ENCODE measurements at places on chromosomes 7 and 10.

- DNase-seq = no peak
These were observed 128.8 kb downstream of the PTPRN2 start for GRCh38 chr7:158458716-158459282.

GRCh38 chr7:140557809-140558518 is 78.7 kb upstream of the MKRN1 start:
- no peak for DNase-seq

DNA sequence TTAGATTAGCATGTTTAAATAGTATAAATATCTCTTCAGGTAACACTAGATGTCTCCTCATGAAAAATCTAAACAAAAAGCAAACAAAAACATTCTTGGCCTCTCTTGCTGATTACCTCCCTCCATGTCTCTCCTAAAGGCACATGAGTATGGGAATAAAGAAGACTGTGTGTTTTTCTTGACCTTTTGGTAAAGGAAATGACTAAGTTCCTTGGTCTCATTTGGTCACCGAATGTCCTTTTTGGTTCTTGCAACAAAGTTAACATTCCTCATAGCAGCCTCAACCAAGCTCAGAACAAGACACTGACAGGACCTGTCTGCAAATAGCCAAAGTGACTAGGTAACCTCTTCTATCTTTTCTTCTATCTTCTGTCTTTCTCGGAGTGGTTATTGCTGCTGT is 35.5 kb downstream of the POM121L12 start:
- no peak for DNase-seq

DNA sequence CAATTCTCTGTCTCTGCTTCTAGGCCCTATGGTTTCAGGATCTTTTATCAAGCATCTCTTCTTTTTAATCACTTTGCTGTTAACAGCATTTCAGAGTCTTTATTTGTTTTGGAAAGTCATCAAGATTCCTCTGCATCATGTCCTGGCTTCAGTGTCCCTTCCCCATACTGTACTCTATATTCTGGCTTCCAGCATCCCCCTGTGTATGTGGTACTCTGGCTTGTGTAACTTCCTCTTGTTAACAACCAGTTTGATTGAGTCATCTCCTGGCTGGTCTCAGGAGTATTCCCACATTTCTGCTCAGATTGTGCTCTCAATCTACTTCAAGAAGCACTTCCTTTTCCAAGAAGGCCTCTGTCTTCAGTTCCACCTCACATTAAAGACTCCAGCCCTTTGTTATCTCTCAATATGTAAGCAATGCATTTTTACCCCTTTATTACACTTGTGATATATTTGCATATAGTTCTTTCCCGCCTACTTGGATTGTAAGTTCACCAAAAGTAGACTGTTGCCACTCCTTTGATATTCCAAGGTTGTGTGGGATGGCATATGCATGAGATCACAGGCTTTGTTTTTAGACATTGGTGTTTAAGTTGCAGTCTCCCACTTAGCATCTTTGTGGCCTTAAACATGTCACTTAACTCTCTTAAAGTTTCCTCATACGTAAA is 15.1 kb upstream of the ATE1 start:
- DNase-seq = peak; percentile 76

DNA sequence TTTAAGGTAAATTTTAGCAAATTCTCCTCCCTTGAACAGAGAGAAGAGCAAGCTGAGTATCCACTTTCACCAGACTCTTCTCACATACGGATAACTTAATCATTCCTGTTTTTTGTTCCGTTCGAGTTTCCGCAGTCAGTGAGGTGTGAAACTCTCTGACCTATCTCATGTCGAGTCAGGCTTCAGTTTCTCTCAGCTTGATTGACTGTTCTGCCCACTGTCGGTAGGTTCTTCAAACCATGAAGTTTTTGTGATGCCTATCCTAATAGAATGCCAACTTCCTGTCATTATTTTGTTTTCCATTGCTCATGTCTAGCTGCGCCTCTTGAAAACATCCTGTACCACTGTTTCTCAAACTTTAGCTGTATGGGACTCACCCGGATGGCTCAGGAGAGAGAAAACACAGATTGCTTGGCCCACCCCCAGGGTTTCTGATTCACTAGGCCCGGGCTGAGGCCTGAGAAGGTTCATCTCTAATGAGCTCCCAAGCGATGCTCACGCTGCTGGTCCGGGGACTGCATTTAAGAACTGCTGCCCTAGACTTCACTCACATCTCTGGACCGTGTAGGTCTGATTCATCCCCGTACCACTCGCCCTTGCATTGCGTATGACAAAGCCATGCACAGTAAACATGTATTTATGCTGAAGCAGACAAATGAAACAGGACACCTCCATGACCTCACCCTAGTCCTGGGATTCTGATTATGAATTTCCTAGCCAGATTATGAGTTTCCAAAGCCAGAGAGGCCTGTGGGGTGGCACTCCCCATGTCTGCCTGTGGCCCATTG is 208.4 kb upstream of the AGK start:
- DNase-seq = no peak

DNA sequence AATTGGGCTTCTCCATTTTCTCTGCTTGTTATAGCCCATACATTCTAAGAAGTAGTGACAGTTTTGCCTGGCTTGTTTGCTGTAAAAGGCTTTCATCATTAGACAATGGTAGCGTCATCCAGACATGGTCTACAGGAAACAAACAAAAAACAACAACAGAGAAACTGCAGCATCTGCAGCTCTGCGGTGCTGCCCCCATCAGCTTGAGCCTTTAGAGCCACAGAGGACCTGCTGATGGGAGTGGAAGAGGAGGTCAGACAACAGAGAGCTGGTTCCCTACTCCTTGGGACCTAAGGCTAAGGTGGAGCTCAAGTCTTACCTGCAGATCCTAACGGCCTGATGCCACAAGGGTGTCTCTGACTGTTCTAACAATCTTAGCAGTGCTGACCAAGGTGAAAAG is 3.1 kb downstream of the INA start:
- DNase-seq = no peak

- no peak for DNase-seq
These were observed 8.9 kb downstream of the COBL start for GRCh38 chr7:51307651-51308210.

All from suppressor macrophage treated with lipopolysaccharide for 1 hour (primary cell).